ENCODE measurements at places on chromosomes 1 and 21.

DNA sequence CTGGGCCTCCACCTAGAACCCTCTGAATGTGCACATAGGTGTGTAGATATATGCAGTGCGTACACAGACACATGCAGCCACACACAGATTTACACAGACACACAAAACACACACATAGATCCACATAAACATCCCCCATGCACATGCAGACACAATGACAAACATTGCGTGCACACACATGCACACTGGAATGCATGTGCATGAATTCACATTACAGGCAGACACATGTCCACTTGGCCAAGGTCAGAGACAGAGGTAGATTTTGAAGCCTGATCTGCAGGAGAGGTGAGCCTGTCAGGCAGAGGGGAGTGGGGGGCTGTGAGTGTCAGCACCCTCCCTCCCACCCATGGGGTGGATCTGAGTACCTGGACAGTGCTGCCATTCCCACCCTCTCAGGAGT is 338.5 kb downstream of the PTPRU start:
- DNase-seq = no peak

GRCh38 chr1:64499966-64500365 is 30.0 kb downstream of the CACHD1 start:
- no peak for DNase-seq

- DNase-seq = no peak
These were observed 24.8 kb downstream of the CSF1 start for GRCh38 chr1:109935451-109935900.

- DNase-seq = no peak
These were observed 4.4 kb upstream of the C2CD2 start for GRCh38 chr21:41957991-41958766.

DNA sequence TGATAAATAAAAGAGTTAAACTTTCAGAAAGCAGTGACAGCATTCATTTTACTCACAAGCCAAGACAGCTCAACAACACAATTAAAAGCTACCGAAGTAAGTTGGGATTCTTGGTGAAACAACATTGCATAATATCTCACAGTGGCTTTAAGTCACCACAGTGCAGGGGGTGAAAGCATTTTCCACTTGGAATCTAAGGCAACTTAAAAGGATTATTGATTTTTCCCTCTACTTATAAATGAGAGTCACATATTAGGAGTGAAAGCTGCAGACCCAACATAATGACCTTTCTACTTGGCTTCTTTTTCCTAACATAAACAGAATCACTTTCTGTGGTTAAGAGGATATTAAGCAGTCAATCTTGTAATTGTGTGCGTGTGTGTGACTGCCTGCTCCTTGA is 536.6 kb upstream of the CXADR start:
- DNase-seq = no peak

- DNase-seq = no peak
These were observed 181.8 kb downstream of the KAZN start for GRCh38 chr1:14780271-14780670.

DNA sequence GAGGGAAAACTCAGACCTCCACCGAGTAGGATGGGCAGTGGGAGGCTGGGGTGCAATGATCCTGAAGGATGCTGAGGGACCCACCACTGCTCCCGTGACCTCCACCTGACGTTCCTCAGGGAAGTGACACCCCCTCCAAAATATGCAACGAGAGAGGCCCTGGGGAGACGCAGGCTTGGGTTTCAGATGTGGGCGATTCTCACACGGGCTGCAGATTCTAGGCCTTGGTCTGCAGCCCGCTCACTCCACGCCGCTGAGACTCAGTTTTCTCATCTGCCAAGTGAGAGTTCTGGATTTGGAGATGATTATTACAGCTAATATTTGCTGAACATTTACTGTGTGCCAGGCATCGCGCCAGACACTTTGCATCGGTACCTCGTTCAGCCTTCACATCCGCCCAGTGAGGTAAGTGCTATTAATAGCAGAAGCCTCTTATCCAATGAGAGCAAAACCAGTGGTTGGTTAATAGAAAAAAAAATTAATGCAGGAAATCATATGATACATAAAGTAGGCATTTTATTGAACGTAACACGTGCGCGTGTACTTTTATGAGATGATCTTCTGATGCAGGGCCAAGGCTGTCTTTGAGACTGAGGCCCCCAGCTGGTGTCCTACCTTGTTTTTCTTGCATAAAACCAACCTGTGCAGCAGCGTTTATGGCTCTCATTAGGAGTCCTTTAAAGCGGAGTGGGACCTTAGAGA is 102.0 kb upstream of the RUNX3 start:
- peak; percentile 65 for DNase-seq

- DNase-seq = no peak
These were observed at the start of gene GPA33 for GRCh38 chr1:167090314-167090942. TSS of gene GPA33 (minus strand) at chr1:167090377. CDS start at chr1:167090287, 90 bp downstream.

GRCh38 chr1:160756849-160757201 is 17.8 kb downstream of the SLAMF7 start:
- no peak for DNase-seq
